ENCODE measurements at places on chromosomes 3 and 15.
A peak's percentile ranks its signal among the peaks of the same experiment; 100 is the strongest.

DNA sequence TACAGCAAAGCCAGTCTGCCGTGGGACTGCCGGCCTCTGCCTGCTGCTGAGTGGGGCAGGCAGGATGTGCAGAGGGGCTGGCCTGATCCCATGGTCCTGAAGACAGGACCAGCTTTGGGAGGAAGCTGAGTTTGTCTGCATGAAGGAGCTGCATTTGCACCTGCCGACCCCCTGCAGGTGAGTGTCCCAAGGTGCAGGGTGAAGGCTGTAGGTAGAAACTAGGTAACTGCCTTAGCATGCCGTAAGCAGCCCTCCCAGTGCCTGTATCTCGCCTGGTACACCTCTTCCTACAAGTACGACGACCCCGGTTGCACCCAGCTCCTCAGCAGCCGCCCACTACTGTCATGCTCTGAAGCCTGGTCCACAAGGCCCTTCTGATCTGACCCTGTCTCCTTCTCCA lies 34.9 kb downstream of the AMOTL2 start:
- no peak for DNase-seq

DNA sequence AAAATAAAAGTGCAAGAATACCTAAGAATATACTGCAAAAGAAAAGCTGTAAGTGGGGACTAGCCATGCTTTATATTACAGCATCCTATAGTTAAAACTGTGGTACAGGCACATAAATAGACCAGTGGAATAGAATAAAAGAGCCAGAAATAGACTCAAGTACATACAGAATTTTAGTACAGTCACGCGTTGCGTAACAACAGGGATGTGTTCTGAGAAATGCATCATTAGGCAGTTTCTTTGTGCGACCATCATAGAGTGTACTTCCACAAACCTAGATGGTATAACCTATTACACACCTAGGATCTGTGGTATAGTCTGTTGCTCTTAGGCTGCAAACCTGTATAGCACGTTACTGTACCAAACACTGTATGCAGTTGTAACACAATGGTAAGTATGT lies 61.8 kb downstream of the PCCB start:
- DNase-seq, result no peak

DNA sequence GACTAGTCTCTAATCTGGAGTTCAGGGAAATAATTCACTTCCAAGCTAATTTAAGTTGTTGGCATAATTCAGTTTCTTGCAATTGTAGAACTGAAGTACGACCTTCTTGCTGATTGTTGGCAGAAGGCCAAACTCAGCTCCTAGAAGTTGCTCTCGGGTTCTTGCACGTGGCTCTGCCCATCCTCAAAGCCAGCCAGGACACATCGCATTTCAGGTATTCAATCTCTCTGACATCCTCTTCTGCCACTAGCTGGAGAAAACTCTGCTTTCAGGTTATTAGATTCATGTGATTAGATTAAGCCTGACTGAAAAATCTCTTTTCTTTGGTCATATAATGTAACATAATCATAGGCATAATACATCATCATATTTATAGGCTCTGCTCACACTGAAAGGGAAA lies 362.0 kb downstream of the ZPLD1 start:
- no peak for DNase-seq

DNA sequence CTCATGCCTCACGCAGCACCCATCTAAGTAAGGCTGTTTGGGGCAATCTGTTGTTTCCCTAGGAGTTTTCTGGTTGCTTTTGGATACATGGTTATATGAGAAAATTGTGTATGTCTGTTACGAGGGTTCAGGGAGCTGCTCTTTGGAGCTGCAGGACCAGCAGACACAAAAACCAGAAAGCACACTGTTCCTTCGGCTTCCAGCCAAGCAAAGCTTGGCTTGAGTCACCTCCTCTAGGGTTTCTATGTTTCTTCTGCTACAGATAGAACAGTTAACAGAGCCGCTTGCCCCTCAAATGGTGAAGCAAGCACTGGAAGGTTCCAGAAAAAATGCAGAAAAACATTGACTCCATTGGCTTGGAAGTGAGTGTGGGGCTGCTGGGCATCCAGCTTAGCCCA lies 49.2 kb upstream of the CTDSPL start:
- no peak for DNase-seq

- no peak for DNase-seq
Observed at GRCh38 chr3:146374146-146374545, 95.2 kb downstream of the PLSCR2 start.

DNA sequence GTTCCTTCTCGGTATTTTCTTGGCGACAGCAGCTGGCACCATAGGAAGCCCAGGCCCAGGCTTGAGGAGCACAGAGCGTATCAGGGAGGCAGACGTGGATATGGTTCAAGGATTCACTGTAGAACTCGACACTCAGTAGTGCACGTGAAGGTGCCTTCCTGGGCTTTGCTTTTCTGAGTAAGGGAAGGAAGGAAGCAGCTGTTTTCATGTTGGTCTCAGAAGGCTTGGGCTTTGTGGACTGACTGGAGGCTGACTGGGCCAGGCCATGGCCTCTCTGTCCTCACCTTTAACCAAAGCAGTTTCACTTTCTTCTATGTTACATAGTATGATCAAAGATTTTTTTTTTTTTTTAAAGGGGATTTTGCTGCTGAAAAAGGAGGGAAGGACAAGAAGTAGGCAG lies 6.9 kb upstream of the GHRL start:
- DNase-seq, result no peak

DNA sequence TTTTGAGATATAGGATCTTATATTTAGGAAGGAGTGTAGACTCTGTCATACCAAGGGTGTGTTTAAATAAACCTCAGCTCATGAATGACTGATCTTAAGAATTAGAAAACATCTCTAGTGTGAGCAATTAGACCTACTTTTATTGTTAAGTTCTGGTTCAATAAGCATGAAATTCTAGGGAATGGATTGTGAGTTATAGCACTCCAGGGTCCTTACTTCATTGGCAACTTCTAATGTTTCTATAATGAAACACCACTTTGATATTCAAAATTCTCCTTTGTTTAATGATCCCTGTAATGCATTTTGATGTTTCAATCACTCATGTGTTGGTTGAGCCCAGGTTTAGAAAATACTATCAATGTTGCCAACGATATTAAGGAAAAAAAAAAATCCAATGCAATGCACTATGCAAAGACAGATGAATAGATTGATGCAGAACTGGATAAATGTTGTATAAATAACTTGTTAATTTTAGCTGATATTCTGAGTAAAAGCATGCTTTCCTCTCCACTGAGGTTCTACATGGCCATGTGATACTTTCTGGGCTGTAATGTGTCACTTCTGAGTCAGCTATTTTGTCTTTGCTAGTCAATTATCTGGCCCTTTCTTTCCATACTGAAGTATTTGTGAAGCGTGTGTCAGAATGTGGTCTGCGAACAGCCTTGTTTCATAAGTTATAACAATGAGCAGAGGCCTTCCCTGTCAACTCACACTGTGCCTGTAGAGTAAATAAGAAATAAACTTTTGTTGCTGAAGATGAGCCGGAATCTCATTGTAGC lies 1035.9 kb downstream of the PLOD2 start:
- DNase-seq, result no peak

DNA sequence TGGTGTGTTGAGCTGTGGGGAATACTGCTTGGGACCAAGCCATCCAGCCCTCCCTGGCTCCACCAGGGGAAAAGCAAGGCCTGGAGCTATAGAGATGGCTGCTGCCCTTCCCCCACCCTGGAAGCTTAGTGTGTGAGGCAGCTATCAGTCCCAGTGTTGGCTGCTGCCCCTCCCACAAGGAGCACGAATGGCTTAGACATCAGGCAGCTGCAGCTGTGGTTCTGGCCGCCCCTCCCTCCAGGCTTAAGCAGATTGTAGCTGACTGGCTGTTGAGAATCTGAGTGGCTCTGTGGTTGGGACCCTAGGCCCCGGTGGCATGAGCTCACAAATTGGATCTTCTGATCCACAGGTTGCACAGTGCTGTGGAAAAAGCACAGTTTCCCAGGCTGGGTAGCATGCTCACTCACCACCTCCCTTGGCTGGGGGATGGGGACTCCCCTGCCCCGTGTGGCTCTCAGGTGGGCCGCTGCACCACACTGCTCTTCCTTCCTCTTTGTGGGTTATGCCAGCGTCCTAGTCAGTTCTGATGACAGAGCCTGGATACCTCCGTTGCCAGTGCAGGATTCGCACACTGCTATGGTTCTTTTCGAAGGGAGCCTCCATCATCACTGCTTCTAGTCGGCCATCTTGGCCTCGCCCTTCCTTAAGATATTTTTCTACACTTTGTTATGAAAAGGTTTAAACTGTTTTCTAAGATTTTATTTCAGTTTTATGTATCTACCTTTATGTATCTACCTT lies 21.2 kb upstream of the SUCNR1 start:
- DNase-seq, result no peak

DNA sequence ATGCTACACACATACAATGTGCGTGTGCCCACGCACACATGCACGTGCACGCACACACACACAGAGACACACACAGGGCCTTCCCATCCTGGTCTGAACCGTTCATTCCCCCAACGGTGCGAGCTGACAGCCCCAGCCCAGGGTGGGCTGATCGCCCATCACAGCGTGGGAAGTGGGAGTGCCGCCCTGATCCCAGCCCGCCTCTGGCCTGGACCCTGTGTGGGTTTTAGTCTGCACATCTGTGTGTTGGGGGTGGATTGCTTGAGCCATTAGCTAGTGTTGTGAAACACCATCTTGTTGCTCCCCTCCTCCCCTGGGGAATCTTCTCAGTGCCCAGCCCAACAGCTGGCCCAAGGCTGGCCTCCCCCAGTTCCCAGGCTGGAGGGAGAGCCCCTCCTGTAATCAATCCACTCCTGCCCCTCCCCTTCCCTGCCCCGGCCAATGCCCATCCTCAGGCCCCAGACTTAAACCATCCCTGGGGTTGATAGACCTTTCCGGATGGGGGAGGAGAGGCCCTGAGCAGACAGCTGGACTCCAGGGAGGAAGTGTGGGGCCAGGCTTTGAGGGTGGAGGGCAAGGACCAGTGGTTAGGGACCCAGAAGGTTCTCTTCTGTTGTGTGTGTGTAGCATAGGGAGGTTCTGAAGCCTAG lies 8.3 kb downstream of the SEMA3G start:
- no peak for DNase-seq

- no peak for DNase-seq
Observed at GRCh38 chr3:23099677-23100076, 103.5 kb upstream of the UBE2E2 start.

DNA sequence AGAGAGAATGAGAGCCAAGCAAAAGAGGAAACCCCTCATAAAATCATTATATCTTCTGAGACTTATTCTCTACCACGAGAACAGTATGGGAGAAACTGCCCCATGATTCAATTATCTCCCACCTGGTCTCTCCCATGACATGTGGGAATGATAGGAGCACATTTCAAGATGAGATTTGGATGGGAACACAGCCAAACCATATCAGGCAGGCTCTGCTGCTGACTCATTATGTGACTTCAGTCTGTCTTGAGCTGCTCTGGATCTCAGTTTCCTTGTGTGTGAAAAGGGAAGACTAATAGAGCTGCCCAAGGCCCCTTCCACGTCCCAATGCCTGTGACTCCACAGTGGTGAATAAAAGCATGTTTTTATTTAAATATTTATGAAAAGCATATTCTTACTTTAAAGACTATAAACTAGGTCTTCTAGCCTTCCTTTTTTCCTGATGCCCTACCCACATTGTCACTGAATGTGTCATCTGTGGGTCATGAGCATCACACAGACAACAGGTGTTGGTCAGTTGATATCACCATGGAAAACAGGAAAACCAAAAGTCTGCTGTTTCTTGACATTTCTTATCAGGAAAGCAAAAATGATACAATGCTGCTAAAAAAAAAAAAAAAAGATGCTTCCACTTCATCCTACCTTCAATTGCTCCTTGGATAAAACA lies 96.0 kb upstream of the PPP2R3A start:
- no peak for DNase-seq

DNA sequence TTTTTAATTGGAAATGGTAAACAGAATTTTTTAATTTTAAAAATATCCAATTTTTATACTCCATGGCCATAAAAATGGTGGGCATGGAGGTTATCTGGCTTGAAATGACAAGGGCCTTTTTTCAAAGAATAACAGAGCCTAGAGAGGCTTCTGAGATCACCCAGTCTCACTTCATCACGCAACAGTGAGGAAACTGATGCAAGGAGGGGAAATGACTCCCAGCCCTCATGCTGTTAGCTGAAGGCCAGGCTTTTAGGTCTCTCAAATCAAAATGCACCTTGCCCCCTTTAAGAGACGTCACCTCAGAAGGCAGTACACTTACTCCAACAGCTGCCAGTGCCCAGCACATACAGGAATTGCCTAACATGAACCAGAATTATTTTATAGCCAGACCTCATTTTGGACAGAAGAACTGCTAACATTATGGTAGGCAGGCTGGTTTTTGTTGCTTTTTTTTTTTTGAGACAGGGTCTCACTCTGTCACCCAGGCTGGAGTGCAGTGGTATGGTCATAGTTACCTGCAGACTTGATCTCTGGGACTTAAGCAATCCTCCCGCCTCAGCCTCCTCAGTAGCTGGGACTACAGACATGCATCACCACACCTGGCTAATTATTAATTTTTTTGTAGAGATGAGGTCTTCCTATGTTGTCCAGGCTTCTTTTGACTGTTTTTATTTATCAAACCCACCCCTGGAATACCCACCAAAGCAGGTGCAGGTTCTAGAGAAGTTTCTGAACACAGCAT lies 9.1 kb downstream of the RAB43 start:
- no peak for DNase-seq

GRCh38 chr15:79002581-79002980 lies 57.7 kb upstream of the CTSH start:
- no peak for DNase-seq

DNA sequence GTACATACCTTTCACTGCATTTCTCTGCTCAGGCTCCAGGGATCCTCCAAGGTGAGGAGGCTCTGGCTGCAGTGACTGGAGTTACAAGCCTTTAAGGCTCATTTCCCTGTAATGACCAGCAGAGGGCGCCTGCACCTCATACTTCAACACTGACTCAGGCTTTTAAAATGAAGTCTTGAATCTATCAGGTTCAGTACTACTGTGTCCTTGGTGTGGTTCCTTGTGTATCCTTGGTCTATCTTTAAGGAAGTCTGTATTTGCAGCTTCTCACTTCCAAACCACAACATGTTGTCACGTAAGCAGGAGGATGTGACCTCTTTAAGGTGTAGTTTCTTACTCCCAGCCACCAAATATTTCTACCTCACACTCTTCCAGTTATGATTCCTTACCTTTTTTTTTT lies 122.5 kb upstream of the ZBED2 start:
- peak; percentile 28 for DNase-seq

- DNase-seq, result no peak
Observed at GRCh38 chr3:154795582-154795981, 284.5 kb upstream of the MME start.

GRCh38 chr3:122488262-122488973 lies 26.3 kb downstream of the KPNA1 start:
- DNase-seq, result no peak

DNA sequence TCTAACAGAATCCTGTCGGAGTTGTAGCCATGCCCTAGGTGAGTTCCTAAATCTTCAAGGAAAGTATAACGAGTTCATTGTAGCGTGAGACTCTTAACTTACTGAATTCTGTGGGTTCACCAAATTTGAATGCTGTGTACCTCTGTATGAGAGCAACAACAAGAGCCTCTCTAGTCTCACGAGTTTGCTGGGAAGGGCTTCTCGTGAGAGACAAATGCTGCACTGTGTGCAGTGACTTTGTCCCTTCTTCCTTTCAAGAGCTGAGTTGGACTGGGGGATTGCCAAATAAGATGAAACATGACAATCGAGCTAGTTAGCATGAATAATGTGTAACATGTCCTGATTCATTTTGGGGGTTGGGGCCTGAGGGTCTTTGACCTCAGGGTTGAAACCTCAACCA lies 32.2 kb downstream of the KAT2B start:
- no peak for DNase-seq
